ENCODE measurements at places on chromosomes 11 and 22.

DNA sequence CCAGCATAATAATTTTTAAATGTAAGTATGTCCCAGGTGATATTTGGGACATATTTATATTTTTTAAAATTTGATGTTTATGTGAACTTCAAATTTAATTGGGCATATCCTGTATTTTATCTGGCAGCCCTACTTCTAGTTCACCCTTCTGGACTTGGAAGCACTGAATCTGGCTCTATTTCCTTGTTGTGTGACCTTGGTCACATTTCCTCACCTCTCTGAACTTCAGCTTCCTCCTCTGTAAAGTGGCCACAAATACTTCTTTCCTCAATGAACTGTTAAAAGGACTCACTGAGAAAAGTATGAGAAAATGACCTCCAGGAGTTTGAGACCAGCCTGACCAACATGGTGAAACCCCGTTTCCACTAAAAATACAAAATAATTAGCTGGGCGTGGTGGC is 8.1 kb upstream of the RNF185 start:
- DNase-seq = no peak

GRCh38 chr22:47605886-47606285 is 843.4 kb downstream of the TBC1D22A start:
- DNase-seq = no peak

- DNase-seq = no peak
Observed at GRCh38 chr22:19755145-19755710, 5.3 kb upstream of the TBX1 start.

GRCh38 chr11:112745973-112746372 is 215.2 kb upstream of the NCAM1 start:
- DNase-seq = no peak

DNA sequence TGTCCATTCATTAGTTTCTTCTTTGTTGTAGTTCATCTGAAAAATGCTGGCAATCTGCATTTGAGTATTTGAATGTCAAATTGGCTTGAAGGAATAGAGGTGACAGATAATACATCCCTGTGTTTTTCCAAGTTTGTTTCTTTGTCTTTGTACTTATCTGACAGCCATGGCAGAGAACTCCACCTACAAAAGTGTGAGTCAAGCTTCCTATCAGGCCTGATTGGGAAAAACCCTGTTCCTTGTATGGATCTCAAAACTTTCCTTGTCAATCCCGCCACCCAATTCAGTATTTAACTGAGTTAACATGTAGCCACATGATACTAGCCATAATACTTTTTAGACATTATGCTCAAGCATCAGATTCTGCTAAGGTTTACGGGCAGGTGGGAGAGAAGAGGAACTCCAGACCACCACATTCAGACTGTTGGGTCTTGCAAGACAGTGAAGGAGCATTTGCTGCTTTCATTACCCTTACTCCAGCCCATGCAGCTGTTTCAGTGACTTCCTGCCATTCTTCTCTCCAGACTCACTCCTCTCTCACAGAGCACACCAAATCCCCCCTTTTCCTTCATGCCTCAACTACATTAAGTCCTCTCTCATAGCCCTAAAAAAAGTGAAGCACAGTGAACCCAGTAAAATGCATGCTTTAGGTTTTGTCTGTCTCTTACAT is 65.9 kb downstream of the BLID start:
- DNase-seq = no peak

DNA sequence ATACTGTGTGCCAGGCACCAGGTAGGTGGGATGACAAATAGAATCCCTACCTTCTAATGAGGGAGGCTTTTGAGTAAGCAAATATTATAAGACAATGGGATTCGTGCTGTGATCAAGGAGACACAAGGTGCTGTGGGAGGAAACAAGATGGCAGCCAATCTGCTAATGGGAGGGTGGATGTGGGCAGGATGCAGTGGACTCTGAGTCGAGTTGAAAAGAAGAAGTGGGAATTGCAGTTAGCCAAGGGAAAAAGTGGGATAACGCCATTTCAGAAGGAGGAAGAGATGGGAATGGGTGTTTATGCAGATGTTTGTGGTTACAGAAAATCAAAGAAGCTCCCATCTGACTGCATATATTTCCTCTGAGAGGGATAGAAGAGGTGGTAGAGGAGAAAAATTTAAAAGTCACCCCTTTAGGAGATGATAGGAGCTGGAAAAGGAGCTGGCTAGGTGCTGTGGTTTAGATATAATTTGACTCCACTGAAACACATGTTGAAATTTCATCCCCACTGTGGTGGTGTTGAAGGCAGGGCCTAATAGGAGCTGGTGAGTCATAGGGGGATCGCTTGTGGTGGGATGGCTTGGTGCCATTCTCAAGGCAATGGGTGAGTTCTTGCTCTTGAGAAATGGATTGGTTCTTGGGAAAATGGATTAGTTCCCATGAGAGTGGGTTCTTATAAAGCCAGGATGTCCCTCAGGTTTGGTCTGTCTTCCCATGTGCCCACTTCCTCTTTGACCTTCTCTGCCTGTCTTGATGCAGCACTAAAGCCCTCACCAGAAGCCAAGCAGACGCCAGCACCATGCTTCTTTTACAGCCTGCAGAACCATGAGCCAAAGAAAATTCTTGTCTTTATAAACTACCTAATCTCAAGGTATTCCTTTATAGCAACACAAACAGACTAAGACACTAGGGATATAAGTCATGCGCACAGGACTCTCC is 30.0 kb upstream of the POU2AF1 start:
- no peak for DNase-seq

DNA sequence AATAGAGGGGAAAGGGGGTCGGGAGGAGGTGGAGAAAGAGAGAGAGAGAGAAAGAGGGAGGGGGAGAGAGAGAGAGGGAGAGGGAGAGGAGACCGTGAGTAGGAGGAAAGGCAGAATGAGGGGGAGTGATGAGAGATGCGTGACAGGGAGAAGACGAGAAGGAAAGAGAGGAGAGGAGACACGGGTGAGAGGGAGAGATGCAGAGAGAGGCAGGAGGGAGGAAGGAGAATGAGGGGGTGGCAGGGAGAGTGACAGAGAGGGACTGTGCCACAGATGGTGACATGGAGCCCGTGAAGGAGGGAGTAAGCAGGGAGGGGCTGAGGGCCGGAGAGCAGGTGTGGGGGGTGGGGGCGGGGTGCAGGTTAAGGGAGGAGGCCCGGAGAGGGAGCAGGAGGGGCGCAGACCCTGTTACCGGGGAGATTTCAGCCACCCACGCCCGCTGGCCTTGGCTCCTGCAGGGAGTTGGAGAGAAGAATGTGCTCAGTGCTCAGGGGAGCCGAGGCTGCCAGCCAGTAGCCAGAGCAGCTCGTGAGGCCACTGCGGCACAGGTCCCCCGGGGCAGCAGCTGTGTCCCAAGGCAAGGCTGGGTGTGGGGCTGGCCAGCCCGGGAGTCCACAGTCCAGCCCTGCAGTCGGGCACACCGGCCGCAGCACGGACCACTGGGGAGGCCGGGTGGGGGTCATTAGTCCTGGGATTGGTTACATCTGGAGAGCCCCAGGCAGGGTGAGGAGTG is at the start of gene SSTR3:
SSTR3 (minus strand) TSS at position 304 of the 733 bp plus-strand sequence. CDS start 4,674 bp downstream, outside the sequence.
- DNase-seq = no peak

- no peak for DNase-seq
Observed at GRCh38 chr22:45547731-45548130, 45.0 kb downstream of the FBLN1 start.

DNA sequence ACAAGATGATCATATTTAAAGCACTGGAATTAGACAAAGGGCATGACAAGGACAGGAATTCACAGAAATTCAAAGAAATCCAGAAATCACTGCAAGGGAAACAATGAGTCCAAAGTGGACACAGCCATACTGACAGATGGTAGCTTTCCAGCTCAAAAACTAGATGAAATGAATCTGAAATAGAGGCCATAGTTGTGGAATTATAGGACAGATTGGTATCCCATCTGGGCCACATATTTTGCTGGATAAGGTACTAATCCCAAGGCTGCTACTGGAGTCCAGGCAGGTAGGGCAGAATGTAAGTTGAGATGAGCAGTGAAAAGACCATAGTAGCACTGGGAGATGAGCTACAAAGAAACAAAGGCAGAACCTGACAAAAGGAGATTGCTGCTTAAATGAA is 258.3 kb upstream of the ANO3 start:
- no peak for DNase-seq

- no peak for DNase-seq
Observed at GRCh38 chr11:36314434-36314767, 18.3 kb downstream of the PRR5L start.

GRCh38 chr22:29914991-29915533 is 32.1 kb downstream of the MTMR3 start:
- DNase-seq = no peak

GRCh38 chr22:36211237-36211861 is 9.7 kb upstream of the APOL4 start:
- DNase-seq = no peak

- DNase-seq = no peak
Observed at GRCh38 chr11:130623670-130624668, 175.5 kb downstream of the ADAMTS15 start.

DNA sequence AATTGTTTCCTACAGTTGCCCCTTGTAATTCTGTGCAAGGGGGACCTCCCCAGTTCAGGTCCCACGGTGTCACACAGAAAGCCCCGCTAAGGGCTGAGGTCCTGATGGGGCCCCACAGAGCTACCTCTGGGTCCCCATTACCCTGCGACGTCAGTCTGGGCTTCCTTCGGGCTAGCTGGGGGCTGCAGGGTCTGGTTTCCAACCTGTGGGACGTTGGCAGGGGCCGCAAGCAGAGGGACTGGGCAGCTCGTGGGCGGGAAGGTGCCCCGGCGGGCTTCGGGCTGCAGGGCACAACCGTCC is 698 bp downstream of the SLC37A4 start:
- peak; percentile 80 for DNase-seq

DNA sequence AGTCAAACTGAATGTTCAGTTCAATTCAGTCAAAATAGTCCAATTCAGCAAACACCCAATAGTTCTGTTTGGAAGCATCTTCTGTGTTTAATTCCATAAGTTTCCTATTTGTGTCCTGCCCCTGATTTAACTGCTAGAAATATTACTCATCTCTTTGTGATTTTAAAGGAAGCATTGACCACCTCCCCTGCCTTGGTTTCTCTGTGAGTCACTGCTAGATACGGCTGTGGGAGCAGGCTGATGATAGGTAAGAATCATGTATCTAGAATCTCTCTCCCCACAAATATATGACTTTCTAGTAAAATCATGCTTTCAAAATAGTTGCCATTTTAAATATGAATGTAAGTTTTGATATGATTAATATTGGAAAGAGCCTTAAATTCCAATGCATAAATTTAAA is 888.5 kb downstream of the NTM start:
- DNase-seq = no peak

Data from activated CD8-positive, alpha-beta memory T cell treated with anti-CD3 and anti-CD28 coated beads for 24 hours (primary cell).